ENCODE measurements at places on chromosomes 3 and 15. TPM values are rescaled to one million over a fixed set of nuclear protein-coding genes. Genes with fewer than 3 reads are reported as not detected.
A peak's percentile ranks its signal among the peaks of the same experiment; 100 is the strongest.

P2RY12 gene
- 0.64 TPM for total RNA-seq

CNTN4 gene
- 0.05 TPM for total RNA-seq

QRICH1 gene
- total RNA-seq, result 155 TPM

PCOLCE2 gene
- not detected for total RNA-seq

DNA sequence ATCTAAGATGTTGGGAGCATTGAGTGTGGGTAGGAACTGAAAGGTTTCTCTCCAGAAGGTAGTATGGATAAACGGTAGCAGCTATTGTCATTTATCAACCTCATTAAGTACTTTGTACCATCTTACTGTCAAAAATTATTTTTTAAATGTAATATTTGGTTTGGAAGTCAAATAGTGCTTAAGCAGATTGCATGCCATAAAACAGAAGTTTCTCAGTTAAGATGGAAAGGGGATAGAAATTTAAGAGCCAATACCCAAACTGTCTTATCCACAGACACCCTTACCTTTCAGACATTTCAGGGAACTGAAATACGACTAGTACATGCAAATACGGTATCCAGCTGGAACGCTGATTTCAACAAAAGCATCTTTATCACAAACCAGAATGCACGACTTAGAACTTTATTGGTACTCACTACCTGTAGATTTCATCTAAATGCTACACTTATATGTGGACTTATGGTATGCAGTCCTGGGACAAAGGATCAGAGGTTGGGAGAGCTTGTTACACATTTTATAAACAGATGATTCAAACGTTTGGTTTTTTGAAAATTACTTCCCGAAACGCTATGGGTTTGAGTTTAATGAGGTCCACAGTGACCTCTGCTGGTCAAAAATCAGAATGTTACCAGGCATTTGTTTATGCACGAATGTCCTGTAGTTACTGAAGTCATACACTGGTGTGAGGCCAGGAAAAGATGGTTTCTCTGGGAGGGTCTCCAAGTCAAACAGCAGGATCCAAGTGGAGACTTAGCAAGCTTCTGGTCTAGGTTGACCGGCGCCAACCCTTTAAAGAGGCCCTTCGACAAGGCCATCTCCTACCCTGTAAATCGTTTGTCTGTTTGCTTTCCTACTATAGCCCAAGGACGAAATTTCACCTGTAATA lies 45.7 kb upstream of the DUT start:
- no peak for DNase-seq

GRCh38 chr3:183802989-183803388 lies 22.4 kb downstream of the MAP6D1 start:
- DNase-seq, result no peak

- DNase-seq, result no peak
Observed at GRCh38 chr3:32175607-32176197, 62.8 kb upstream of the CMTM8 start.

DNA sequence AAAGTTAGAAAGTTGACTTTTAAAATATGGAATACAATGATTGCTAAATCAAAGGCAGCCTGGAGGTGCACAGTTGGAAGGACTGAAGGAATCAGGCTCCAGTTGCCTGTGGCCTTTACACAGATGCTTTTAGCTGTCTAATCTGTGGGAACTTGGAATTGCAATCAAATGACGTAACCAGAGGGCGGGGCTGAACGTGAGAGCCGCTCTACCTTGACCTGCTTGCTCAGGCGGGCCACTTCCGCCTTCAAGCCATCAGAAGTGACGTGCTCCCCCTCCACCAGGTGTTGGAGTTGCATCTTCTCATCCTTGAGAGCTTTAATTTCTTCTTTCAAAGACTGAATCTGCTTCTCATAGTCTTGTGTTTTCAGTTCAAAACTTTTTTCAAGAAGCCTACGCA lies 37.7 kb upstream of the GNB5 start:
- DNase-seq, result peak; percentile 67

GRCh38 chr3:145032791-145033190 lies 1061.2 kb downstream of the DIPK2A start:
- DNase-seq, result no peak

DNA sequence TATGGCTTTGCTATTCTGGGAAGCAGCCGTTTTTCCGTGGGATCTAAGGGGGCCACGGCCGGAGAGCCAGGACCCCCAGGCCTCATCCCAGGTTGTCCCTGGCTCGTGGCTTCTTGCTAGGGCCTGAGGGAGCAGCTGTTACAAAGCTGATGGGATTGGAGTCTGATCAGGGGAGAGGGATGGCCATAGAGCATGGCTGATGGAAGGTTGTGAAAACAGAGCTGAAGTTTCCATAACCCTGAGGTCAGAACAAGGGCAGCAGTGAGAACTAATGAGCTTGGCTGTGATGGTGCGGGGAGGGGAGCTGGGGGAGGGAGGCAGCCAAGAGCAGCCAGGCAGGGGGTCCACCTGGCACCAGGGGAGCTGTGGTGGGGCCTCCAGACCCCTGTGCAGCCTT lies 63.0 kb downstream of the LINGO1 start:
- DNase-seq, result no peak

- DNase-seq, result no peak
Observed at GRCh38 chr3:69847303-69847702, 108.0 kb downstream of the MITF start.

GRCh38 chr3:94778814-94779494 lies 716.1 kb downstream of the NSUN3 start:
- DNase-seq, result no peak

- DNase-seq, result no peak
Observed at GRCh38 chr3:184003187-184003967, 14.3 kb downstream of the ABCC5 start.

DNA sequence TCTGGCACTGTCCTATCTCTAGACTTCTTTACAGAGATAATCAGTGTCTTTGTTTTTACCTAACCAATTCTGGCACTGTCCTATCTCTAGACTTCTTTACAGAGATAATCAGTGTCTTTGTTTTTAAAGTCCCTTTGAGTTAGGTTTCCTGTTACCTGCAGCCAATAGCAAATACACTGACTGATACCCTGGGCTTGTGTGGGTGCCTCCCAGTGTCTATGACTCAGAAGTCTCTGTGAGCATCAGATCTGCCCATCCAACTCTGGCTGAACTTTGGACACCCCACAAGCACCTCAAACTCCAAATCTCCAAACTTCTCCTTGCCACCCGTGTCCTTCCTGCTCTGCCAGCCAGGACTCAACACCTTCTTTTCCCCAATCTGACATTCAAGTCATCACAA lies 30.4 kb downstream of the SLC41A3 start:
- DNase-seq, result no peak

DNA sequence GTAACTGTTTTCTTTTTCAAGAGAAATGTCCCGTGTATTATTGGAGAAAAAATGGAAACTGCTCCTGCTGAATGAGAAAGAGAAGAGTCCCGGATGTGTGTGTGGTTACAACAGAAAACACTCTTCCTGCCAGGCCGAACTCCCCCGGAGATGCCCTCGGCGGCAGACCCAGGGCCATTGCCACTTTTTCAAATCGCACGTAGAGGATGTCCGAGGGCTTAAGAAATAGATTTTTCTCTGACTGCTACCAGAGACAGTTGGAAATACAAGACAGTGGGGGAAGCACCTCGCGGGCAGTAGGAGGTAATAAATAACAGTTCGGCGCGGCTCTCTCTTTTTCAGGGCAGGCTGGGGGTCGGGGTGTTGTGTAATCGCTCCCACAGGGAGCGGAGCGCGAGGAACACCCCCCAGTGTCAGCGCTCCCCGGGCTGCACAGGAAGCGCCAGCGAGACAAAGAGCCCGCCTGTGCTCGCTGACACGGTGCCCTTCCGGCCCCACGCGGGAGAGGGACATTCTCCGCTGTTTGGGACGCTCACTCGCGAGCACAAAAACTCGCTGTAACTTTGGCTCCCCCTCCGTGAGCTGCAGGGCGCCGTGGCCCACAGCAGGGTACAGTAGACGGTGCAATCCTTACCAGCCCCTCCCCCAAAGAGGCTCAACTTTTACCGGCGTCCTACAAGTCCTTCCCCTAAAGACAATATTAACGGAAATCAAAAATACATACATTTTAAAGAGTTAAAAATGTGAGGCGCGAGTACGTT lies 1.1 kb downstream of the VGLL4 start:
- peak; percentile 50 for DNase-seq

- no peak for DNase-seq
Observed at GRCh38 chr3:55480911-55481743, 6.0 kb downstream of the WNT5A start.

DNA sequence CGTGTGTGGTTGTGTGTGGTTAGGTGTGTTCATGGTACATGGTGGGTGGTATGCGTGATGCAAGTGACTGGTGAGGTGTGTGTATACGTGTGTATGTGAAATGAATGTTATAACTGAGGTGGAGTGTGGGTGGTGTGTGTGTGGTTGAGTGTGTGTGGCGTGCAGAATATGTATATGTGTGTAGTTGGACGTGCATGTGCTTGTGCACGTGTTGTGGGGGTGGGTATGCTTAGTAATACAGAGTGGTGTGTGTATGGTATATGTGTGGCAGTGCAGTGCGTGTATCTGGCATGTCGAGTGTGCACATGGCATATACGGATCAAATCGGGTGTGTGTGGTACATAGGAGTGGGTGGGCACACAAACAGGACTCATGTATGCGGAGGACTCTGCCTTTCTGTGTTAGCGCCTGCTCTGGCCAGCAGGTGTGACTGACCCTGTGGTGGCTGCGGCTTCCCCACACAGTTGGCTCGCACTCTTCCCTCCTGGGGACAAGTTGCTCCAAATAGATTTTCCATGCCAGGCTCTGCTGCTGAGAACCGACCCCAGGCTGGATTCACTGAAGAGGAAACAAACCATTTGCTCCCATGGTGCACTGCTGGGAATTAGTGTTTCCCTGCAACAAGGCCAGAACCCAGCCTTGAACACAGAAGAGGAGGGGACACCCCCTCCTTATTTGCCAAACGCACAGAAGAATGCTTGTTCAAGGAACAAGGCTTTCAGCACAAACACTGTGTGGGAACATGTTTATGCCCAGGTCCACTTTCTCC lies 1.2 kb upstream of the C3orf70 start:
- no peak for DNase-seq

DNA sequence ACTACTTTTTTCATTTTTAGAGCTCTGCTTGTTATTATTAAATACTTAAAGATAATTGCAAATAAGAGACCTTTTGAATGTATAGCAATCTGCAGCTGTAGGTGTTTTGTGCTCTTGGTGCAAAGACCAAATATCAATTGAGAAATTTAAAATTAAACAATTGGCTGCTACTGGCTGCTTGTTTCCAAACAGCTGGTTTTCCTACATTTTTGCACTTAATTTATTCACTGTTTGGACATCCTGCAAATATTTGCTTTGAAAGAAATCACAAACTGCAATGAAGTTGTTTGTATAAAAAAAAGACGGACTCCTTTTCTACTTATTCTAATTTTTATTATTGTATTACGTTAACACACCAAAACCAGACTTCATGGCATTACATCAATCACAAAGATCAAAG lies 35.6 kb downstream of the MED12L start:
- no peak for DNase-seq

DNA sequence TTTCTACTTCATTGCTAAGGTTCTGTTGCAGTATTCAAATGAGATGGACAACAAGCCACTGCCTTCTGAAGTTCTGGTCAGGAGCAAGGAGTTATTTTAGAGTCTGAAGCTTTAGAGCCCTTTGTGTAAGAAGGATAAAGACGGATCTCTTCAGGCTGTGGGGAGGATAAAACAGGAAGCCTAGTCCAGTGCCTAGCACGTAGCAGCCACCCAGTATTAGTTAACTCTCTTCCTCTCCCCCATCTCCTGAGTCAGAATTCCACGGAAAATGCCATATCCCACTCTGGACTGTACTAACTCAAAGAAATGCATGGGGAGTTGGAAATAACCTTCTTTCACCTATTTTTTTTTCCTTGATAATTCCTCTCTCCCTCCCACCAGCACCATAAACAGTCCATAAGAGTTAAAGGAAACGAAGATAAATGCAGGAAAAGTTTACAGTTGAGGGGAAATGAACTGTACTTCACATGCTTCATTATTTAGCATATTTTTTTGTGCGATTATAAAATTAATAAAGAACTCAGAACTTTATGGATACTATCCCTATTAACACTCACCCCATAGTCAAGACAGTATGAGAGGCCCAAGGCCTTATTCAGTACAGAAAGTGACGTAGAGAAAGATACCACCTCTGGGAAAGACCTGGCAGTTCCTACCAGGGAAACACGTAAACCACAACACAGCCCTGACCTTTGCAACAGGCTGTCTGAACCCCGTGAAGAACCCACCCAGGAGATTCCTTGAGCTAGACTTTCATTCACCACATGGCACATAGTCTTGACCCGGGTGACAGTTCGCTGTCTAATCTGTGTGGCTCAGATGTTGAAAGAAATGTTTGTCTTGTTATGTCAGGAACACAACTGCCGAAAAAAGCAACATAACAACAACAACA lies 9.2 kb downstream of the IGF2BP2 start:
- DNase-seq, result no peak

GRCh38 chr15:66402761-66403284 lies 16.1 kb downstream of the MAP2K1 start:
- no peak for DNase-seq

DNA sequence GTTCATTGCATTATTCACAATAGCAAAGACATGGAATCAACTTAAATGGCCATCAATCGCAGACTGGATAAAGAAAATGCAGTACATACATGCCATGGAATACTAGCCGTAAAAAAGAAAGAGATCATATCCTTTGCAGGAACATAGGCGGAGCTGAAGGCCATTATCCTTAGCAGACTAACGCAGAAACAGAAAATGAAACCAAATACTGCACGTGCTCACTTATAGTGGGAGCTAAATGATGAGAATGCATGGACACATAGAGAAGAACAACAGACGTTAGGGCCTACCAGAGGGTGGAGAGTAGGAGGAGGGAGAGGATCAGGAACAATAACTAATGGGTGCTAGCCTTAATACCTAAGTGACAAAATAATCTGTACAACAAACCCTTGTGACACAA lies 57.9 kb downstream of the RASA2 start:
- DNase-seq, result no peak

DNA sequence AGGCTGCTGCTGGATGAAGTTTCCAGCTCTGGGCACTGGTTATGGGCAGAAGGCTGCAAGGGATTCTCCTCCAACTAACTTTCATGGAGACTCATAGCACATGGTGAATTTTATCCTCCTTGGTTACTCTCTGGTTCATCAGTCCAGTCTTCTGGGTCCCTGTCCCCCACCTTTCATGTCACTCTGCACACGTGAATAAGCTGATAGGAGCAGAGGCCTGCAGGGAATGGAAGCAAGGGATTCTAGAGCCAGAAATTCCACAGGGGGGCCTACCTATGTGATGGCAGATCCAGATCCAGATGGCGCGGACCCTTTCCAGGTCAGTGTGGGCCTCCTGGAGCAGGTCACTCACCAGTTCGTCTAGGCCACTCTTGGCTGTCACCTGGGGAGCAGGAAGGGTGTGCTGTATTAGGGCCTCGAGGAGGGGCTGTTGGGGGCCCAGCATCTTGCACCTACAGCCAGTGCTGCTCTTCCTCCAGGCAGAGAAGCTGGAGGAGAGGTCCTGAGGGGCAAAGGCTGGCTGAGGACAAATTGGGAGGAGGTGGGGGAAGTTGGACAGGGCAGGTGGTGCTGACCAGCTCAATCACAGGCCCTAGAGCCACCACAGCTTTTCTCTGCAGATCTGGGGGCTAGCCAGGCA lies 30.2 kb downstream of the KY start:
- no peak for DNase-seq

GRCh38 chr15:68277131-68277602 lies 378 bp upstream of the FEM1B start:
- no peak for DNase-seq

All from activated B cell treated with CpG ODN at 0.5 μM for 24 hours (primary cell).